ENCODE measurements at places on chromosomes 3 and 15.
A peak's percentile ranks its signal among the peaks of the same experiment; 100 is the strongest.

- DNase-seq = no peak
Measured at GRCh38 chr3:150786791-150787190, 23.8 kb upstream of the SIAH2 start.

DNA sequence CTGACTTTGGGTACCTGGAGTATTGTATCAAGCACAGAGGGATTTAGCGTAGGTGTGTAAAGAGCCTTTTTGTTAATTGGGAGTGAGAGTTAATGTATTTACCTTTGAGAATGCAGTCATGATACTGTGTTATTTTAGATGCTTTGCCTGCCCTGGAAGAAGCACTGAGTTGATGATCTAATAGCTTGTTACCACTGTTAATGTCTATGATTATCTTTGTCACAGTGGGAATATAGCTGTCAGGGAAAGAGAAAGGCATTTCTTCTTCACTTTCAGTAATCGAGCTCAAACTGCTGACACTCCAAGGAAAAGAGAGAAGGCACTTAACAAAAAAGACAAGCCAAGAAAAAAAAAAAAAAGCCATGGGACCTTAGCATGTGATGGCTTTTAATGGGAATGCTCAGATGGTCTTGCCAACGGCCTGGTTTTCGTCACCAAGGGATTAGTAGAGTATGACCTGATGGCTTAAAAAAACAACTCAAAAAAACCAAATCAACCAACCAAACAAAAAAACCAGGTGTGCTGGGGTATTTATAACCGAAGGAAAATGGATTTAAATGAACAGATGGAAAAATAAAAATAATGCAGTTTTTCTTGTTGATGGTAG is 387.4 kb downstream of the PTPRG start:
- no peak for DNase-seq

- DNase-seq = no peak
Measured at GRCh38 chr15:68205954-68206539, 915 bp upstream of the CALML4 start.

GRCh38 chr3:147002721-147003120 is 397.6 kb upstream of the PLSCR5 start:
- no peak for DNase-seq

DNA sequence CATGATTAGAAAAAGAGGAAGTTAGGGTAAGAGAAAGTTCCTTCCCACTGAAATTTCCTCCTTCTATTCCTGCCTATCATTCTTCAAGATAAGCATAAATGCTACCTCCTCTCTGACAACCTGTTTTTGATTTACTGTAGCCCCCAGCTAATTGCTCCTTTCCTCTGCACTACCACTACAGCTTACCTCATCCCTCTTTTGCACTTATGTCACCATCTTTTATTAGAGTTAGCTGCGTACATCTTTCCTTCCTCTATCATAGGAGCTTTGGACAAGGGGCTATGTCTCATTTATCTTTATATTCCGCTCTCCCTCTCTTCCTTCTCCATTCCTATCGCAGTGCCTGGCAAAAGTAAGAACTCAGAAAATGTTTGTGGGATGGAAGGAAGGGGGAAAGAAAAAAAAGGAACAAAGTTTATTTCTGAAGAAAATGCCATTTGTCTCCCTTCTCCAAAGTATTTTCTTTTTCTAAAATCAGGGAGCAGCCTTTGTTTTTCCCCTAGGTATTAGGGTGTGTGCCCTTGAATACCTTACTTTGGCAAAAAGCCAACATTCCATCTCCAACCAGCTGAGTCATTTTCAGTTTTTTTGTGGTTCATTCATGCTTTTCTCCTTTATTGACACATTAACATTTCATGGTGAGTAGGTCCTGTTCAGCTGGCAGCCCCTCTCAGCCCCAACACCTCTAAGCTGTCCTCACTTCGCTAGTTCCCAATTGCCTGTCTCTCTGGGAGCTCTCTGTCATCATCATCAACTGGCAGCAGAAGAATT is 87.6 kb upstream of the SOX2 start:
- DNase-seq = no peak

DNA sequence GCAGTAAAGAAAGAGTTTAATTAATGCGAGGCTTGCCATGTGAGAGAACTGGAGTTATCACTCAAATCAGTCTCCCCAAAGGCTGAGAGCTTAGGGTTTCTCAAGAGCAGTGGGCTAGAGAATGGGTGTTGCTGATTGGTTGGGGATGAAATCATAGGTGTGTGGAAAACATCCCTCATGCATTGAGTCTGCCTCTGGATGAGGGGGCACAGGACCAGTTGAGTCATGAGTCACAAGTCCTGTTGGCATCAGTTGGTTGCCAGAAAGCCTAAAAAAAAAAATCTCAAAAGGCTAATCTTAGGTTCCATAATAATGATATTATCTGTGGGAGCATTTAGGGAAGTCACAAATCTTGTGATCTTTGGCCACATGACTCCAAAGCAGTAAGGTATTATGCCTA is 800.3 kb downstream of the TUSC7 start:
- no peak for DNase-seq

GRCh38 chr15:101813803-101814534 is 2.0 kb downstream of the OR4F15 start:
- DNase-seq = no peak

DNA sequence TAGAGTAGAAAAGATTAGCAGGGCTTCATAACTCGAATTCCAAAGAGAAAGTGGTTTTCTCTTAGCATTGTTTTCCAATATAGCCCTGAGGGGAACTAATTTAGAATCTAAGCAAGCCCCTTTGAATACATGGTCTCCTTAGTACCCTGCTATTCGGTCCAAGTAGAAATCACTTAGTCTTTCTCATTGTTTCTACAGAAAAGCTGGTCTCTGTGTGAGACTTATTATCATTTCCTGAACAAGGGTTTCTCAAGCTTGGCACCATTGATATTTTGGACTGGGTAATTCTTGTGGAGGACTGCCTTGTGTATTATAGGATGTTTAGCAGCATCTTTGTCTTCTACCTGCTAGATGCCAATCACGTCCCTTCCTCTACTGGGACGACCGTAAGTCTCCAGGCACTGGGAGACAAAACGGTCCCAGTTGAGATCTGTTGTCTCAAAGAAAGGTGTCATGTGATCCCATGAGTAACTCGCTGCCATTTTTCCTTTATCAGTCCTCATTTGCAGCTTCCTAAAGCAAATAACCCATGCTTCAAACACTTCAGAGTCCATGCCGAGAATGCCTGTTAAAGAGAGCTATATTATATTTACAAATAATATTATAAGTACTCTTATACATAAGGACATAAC is 230.7 kb upstream of the SLCO3A1 start:
- no peak for DNase-seq

GRCh38 chr3:169110633-169111032 is 552.9 kb downstream of the MECOM start:
- DNase-seq = no peak

DNA sequence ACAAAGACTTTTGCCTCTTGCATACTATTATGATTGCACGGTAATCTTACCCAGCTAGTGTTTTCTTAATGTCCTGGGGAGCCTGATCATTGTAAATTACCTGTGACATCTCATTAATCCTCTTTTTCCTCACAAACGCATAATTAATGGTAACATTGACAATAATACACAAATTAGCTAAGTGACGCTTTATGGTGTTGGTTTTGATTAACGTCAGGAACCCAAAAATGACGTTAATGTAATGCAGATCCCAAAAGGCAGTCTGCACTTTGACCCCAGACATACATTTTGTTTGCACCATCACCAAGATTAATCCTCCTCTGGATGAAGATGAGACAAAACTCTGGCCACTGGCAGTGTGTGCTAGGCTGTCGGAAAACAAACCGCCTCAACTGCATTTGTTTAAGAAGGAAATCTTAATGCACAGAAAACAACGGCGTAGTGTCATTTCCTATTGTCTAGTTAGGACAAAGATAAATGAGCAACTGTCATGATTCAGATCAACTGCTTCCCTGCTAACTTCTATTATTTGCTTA is 83.9 kb upstream of the CDIN1 start:
- no peak for DNase-seq

DNA sequence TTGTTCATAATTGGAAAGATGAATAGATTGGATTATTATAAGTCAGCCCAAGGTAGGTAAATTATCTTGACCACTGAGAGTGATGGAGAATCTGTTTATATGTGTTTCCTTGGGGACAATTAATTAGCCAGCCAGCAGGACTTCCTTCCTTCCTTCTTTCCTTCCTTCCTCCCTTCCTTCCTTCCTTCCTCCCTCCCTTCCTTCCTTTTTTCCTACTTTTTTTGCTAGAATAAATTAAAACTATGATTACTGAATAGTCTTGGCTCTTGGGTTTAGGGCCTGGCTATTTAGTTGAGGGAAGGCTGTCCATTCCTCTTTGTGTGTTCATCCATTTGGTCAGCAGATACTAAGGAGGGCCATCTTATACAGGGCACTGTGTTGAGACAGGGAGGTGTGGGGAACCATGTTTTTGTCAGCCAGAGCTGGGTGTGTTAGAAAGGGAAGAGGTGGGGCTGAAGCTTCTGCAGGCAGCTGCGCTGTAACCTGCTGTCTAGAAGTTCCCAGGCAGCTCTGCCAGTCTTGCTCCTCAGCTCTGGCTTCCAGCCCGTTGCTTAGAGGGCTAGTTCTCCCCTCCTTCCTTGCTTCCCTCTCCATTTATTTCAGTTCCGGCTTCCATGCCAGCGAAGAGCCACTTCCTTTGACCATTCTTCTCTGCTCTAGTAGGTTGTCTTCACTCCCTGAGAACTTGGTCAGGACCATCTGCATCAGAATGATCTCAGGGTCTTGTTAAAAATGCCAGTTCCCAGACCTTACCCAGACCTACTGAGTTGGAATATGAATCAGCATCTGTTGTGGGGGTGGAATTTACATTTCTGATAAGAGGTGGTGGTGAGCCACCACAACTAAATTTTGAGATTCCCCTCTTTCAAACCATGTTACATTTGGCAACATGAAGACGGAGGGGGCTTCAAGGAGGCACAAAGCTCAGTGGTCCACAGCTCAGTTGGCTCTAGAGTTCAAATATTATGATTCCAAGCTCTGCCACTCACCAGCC is 113.9 kb downstream of the DGKG start:
- DNase-seq = no peak

DNA sequence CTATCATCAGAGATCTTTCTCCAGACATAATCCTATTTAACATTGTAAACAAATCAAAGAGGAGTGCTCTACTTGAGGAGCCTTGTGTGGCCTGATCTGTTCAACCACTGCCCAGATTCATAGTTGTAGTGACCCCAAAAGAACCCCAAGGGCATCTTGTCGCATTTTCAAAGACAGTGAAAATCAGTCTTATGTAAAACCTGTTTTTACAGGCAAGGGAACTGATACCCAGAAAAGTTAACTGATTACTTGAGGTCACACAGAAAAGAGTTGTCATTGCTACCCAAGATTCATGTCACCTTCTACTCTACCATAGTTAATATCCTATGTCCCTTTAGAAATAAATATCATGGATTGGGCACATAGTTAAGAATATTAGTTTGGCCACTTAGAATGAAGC is 40.5 kb upstream of the ARPP21 start:
- DNase-seq = no peak

DNA sequence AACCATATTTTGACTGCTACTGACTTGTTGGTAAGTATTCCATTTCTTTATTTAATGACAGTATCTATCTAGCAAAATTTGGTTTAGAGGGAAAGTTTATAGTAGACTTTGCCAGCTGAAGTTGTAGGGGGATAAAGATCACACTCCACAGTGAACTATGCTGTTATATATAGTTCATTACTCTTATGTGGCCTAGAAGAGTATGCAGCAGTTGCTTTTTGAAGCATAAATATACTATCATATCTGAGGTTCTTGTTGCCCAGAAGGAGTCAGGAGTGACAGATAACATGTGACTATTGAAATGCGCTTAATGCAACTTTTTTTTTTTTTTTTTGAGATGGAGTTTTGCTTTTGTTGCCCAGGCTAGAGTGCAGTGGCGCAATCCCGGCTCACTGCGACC is 25.6 kb upstream of the MCF2L2 start:
- no peak for DNase-seq

GRCh38 chr3:124283652-124284023 is 291.7 kb upstream of the ROPN1 start:
- no peak for DNase-seq

- DNase-seq = no peak
Measured at GRCh38 chr3:30073622-30074021, 532.8 kb upstream of the TGFBR2 start.

- no peak for DNase-seq
Measured at GRCh38 chr3:129282727-129283327, 4.2 kb downstream of the HMCES start.

DNA sequence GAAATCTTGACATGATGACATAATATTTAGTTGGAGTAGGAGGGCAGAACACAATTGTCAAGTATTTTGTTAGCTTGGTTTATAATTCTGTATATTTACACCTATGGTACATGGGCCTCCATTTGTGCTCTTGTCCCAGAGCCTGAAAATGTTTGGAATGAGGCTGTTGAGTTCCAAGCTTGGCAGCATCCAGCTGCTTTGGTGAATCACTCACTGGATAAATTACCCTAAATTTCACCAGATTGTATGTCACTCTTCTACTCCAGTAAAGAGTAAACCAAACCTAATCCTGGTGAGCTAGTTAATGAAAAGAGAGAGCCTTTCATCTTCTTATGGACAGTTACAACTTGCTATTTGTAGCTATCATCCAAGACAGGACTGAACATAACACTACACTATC is 928.7 kb downstream of the DIPK2A start:
- no peak for DNase-seq

- no peak for DNase-seq
Measured at GRCh38 chr3:50862221-50862620, 187.5 kb downstream of the DOCK3 start.

DNA sequence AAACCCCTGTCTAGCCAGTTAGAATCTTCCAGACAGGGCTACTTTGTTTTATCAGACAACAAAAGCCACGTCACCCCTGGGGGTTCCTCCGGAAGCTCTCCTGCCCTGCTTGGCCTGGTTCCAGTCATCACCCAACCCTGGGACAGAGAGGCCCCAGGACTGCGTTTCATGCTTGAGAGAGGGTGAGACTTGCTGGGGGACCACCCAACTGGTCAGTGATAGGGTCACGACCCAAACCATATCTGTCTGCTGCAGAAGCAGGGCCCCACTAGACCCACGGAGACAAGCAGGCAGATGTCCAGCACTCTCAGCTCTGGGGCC is 1.2 kb downstream of the NT5DC2 start:
- peak; percentile 64 for DNase-seq

- DNase-seq = no peak
Measured at GRCh38 chr3:50923955-50924354, 249.2 kb downstream of the DOCK3 start.

- DNase-seq = no peak
Measured at GRCh38 chr3:80439490-80439889, 671.7 kb upstream of the ROBO1 start.

- DNase-seq = no peak
Measured at GRCh38 chr15:31733424-31733823, 296.9 kb upstream of the CHRNA7 start.

All from left forelimb (tissue), 1 donor.